ENCODE measurements at places on chromosomes 3 and 15.

GRCh38 chr3:47380601-47381316 lies at the start of gene PTPN23:
Gene PTPN23 (plus strand): TSS chr3:47381021. CDS start chr3:47381097, 76 bp downstream.
- DNase-seq = peak; percentile 98

DNA sequence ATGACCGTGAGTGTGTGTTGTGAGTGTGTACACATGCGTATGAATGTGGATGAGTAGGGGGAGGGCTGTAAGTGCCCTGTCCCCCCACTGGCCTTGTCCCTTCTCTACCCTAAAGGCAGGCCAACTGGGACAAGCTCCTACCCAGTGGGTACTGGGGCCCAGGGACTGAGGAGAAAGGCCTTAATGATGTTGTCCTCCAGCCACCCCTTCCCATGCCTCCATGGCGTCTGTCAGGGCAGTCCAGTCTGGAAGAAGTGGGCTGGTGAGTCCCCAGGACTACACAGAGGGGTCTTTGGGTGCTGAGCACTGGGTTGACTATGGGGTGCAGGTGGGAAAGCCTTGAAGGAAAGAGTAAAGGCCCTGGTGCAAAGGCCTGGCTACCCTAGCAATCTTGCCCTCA lies 16.9 kb upstream of the CORO2B start:
- DNase-seq = no peak

GRCh38 chr3:100128565-100128964 lies 14.3 kb upstream of the FILIP1L start:
- DNase-seq = no peak

GRCh38 chr3:14516738-14517345 lies 23.3 kb downstream of the GRIP2 start:
- DNase-seq = peak; percentile 49

All from posterior cingulate gyrus (tissue), 11 donors.